ENCODE measurements at places on chromosomes 3 and 15.

GRCh38 chr3:191761906-191762305 lies 300.9 kb downstream of the PYDC2 start:
- DNase-seq, result no peak

GRCh38 chr15:97456521-97457202 lies 503.8 kb upstream of the ARRDC4 start:
- no peak for DNase-seq

- DNase-seq, result peak; percentile 33
Measured at GRCh38 chr3:102156426-102156825, 278.4 kb upstream of the ZPLD1 start.

DNA sequence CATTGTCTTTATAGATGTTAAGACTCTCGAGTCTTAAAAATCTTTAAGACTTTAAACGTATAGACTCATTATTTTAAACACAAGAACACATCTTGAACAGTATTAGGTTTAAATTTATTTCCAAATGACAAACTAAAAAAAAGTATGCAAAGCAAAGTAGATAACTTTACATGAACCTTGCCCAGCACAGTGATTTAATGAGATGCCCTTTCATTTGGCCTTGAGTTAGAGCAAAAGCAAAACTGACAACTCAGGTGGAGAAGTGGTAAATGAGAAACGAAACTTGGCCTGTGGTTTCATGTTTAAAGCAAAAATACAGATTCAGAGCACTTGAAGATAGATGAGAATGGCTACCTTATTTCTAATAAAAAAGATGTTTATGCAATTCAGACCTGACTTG lies 8.6 kb downstream of the GPR15 start:
- DNase-seq, result no peak

DNA sequence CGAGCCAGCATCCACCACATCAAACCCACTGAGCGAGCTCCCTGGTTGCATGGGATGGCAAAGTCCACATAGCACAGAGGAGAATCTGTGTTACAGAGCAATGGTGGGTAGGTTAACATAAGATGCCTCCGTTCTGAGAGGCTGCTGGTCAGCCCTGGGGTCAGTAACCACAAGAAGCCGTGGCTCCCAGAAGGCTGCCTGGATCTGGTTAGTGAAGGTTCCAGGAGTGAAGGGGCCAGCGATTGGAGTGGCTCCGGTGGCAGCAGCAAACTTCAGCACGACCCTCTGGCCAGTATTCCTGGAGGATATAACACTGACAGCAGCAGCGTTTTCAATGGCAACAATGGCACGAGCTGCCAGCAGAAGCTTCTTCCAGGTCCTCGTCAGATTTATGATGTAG lies 18.4 kb upstream of the PIGZ start:
- DNase-seq, result no peak

DNA sequence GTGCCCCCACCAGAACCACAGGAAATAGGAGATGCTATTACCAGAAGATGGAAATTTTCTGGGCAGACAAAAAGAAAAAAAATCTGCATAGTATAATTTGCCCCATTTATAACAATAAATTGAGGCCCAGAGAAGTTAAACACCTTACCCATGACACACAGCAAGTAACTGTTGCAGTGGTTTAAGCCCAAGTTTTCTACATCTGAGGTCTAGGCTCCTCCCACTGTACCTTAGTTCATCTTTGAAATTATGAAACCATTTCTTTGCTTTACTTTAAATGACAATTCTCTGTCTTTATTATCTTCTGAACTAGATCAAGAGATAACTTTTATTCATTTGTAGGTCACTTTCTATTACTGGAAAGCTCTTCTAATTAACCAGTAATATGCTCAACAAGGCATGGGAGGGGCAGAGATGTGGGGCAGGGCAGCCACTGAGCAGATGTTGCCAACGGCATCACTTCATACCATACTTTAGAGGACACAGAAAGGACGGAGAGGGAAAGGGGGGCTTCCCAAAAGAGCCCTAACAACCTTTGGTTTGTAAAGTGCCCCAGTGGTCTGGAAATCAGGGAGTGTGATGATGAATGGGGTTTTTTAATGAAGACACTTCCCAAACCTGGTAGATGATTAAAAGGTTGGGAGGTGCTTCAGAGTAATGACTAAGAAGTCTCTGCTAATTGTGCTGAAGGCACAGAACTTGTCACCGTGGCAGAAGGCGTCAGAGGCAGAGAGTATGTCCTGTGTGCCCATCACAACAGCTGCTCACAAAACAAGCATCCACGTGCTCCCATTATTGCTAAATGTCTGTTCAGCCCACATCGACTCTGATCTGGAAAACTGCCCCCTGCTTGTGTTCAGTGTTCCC lies 342.5 kb downstream of the SHQ1 start:
- no peak for DNase-seq

DNA sequence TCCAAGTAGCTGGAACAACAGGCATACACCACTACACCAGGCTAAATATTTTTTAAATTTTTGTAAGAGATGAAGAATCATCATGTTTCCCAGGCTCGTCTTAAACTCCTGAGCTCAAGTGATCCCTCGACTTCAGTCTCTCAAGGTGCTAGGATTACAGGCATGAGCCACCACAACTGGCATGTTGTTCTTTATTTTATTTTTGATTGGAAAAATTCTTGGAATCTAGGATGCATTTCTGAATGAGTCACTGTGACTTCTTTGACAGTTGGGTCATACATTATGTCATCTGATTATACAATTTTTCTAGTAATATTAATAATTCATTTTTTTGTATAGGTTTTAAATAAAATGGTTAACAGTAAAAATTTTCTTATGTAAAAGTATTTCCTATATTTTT lies 870.2 kb downstream of the SI start:
- no peak for DNase-seq

GRCh38 chr15:65006876-65007275 lies 17.2 kb upstream of the SPG21 start:
- no peak for DNase-seq

DNA sequence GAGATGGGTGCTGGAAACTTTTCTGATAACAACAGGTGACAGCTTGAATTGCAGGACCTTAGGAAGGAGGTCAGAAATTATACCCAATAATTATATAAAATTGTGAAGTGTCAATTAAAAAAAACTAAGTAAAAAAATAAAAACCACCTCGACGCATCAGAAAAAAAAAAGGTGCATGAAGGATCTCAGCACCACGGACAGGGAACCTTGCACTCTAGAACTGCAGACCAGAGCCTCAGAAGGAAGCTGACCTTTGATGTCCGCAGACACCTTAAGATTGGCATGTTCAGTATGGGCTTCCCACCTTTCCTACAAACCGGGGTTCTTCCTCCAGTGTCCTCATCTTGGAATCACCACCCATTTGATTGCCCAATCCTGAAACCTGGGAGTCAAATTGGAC lies 60.9 kb downstream of the SCN10A start:
- DNase-seq, result no peak

- peak; percentile 10 for DNase-seq
Measured at GRCh38 chr3:157248590-157249422, 88.9 kb upstream of the CCNL1 start.

GRCh38 chr15:68428431-68428940 lies 3.5 kb downstream of the ITGA11 start:
- no peak for DNase-seq

GRCh38 chr3:112390783-112391641 lies 58.1 kb downstream of the CD200 start:
- no peak for DNase-seq

GRCh38 chr3:9067352-9067975 lies 104.2 kb upstream of the RAD18 start:
- peak; percentile 66 for DNase-seq

DNA sequence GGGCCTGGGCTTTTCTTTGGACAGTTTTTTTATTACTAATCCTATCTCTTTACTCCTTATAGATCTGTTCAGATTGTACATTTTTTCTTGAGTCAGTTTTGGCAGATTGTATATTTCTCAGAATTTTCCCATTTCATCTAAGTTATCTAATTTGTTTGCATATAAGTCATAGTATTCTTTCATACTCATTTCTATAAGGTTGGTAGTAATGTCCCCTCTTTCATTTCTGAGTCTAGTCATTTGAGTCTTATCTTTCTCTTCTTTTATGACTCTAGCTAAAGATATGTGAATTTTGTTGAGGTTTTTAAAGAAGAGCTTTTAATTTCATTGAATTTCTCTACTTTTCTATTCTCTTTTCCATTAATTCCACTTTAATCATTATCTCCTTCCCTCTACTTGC lies 27.2 kb downstream of the TRPM1 start:
- DNase-seq, result no peak

DNA sequence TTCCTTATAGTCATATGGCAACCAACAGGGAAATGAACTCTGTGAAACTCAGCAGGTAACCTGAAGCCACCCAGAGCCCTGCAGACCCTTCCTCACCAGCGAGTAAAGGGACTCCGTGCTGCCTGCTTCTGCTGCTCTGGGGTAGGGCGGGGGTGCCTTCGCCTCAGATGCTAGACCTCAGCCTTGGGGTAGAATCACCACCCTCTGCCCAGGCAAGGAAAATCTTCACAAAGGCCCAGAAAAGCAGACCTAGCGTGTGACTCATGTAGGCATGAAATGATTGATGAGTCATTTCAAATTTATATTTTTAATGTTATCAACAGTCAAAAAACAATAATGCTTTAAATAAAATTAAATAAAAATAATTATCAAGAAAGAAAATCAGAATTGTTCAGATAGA lies 6.6 kb downstream of the STIMATE start:
- no peak for DNase-seq

GRCh38 chr3:85394424-85394823 lies 435.6 kb downstream of the CADM2 start:
- no peak for DNase-seq

GRCh38 chr3:162718697-162719096 lies 1222.1 kb downstream of the OTOL1 start:
- DNase-seq, result no peak

DNA sequence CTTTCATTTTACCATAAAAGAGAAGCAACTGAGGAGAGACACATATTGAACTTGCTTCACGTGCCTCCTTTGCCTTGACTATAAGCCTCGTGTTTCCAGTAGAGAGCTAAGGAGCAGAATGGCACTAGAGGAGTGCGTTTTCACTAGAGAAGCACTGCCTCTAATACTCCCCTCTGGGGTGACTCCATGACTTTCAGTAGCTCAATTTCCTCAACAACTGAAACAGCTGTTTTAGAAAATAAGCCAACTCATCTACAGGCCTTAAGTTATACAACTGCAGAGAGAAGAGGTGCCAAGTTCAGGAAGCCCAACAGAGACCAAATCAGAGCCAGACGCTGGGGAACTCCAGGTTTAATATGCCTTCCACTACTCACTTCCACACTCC lies 1.9 kb downstream of the UBP1 start:
- DNase-seq, result peak; percentile 9

- no peak for DNase-seq
Measured at GRCh38 chr15:60382773-60383674, 14.8 kb downstream of the ANXA2 start.

DNA sequence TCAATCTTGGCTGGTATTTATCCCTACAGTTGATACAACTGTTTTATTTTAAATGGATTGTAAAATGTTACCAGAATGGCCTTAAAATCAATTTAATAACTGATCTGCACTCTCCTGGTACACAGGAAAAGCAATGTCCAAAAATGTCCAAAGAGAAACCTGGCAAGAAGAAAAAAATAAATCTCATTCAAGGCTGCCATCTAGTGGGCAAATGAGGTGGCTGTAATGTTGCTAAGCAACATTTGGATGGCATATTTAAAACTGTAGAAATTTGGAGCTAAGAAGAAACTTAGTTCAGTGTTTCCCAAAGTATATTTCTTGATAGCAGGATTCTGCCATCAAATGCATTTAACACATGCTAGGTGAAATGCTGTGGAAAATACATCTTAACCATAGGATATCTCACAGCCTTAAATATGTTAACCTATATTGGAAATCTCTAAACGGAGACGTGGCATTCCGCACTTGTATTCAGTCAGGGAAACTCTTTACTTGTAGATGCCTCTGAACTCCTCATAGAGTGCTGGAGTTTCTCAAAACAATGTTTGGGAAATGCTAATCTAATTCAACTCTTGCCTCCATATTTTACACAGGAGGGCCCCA lies 216.8 kb downstream of the ERC2 start:
- DNase-seq, result peak; percentile 19

DNA sequence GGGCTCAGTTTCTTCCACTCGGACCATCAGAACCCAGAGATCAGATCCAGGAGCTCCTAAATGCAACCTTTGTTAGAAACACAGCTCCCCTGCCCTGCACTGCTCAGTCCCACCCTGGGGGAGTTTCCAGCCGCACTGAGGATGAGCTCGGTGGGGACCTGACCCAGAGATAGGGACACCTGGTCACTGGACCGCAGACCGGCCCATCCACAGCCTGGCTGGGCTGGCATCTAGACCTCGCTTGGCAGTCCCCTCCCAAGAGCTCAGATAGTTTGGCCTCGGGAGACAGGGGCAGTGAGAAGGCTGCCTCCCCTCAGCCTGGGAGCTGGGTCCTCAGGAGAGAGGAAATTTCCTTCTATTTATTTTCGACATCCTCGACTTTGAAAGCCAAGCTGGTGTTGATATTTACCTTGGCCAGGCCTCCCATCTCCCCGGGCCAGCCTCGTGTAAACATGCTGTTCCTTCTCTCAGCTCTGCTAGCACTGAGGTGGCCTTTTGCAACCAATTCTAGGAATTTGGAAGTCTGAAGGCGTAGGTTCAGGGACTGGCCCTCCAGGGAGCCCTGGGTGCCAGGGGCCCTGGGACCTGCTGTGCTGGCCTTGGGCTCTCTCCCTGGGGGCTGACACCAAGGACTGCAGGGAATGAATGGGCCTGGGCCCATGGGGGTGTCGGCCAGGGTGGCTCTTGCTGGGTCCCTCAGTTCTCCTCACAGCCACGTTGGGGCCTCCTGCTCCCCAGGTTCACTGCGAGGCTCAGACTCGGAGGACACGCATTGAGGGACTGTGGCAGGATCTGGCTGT lies 90.1 kb downstream of the VGLL4 start:
- no peak for DNase-seq

DNA sequence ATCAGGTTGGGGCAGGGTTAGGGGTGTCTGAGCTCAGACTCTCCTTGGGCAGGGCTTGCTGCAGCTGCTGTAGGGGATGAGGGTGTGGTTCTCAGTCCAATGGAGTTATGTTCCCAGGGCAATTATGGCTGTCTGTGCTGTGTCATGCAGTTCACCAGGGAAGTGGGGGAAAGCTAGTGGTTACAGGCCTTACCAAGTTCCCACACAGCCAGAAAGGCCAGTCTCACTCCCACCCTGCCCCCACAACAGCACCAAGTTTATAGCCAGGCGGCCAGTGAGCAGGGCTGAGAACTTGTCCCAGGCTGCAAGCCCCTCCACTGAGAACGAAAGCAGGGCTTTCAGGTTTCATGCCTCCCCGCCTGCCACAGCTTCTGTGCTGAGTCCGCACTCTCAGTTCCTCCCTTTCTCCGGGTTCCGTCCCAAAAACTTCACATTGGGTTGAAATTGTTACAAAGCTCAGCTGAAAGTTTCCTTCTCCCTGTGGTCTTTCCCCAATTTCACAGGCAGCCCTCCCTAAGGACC lies 19.6 kb upstream of the CPOX start:
- no peak for DNase-seq

- DNase-seq, result peak; percentile 9
Measured at GRCh38 chr3:104598848-104599511, 767.7 kb upstream of the ALCAM start.

DNA sequence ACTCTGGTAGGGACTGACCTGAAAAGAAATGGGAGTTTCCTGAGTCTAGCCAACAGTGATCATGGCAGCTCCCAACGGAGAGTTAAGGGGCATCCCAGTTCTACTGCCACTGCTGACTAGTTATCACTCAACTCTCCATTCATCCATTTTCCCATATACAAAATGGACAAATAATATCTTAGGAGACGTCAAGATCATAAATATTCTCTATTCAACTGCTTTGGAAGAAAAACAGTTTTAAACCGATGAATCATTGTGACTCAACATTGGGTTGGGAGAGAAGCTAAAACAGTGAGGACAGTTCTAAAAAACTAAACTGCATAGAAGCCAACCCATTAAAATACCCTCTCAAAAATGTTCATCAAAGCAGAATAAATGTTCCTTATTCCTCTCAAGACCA lies 57.6 kb upstream of the CHRM5 start:
- DNase-seq, result no peak

Measured in A549 (cell line).